SK-N-SH (cell line): ENCODE measurements at places on chromosomes 2 and 18. TPM values are rescaled to one million over a fixed set of nuclear protein-coding genes. Genes with fewer than 3 reads are reported as not detected.

DNA sequence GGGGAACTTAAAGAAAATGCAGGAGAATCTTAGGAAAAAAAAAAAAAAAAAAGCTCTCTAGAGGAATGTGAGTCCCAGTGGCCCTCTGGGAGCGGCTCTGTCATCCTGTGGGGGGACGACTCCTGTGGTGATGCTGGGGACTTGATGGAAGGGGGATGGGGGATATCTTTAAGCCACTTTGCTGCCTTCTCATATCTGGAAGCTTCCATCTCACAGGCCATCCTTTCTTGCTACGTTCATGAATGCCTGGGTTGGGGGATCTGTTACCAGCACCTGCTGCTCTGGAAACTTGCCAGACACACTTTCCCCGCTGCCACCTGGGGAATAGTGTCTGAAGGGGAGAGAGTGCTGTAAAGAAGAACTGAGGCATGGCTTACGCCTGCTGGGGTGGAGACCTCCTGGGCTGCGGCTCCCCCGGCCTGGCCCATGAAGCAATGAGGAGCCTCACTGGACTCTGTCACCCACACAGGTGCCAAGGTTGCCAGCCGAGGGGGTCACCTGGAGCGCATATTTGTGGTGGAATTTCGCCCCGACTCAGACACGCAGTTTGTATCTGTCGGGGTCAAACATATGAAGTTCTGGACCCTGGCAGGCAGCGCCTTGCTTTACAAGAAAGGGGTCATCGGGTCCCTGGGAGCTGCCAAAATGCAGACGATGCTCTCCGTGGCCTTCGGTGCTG is 92.8 kb downstream of the RTN4 start:
- DNase-seq, result no peak

DNA sequence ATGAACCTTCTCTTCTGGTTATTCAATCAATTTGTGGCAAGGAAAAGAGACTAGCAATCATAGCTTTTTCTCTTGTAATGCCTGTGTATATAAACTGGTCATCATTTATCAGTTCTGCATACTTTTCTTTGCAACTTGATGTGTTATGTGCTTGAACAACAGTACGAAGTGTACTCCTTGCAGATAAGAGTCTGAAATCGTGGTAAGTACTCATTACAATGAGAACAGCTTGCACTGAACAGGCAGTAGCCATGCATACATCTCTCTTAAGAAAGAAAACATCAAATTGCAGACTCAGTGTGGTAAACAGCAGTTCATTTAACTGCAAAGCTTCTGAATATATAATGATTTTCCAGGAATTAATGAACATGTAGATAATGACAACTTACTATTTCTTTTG is 64.3 kb downstream of the GREB1L start:
- no peak for DNase-seq

GRCh38 chr2:211270257-211270656 is 713.9 kb downstream of the CPS1 start:
- DNase-seq, result no peak

DNA sequence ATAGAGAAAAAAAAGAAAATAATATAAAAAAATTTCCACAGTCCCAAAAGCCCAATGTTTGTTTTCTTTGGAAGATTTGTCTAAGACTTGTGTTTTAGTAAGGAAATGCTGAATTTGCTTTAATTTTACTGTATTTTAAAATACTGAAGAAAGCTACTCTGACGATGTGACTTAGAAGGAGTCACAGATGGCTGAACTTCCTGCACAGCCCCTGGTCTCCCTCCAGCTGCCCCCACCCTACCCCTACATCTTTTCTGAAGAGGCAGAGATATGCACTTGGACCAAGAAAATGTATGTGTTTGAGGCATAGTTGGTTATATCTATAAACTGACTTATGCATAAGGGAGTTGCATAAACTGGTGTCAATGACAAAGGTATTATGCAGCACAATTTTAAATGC is 172.3 kb downstream of the CDH2 start:
- no peak for DNase-seq

DNA sequence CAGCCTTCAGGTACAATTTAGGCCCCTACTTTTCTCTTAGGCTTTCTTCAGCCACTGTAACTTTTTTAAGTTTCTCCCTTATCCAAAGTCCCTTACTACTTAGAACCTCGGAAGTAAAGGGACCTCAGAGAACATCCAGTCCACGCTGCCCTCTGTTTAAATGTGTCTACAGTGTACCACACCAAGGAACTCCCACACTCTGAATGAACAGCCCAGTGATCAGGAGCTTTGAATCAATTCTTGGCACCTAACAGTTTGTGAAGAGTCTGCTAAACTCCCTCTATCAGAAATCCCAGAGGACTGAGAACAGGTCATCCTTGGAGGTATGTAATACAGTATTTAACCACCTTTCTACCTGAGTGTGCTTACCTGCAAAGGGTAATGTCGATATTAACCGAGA is 11.6 kb upstream of the MALT1 start:
- DNase-seq, result no peak

DNA sequence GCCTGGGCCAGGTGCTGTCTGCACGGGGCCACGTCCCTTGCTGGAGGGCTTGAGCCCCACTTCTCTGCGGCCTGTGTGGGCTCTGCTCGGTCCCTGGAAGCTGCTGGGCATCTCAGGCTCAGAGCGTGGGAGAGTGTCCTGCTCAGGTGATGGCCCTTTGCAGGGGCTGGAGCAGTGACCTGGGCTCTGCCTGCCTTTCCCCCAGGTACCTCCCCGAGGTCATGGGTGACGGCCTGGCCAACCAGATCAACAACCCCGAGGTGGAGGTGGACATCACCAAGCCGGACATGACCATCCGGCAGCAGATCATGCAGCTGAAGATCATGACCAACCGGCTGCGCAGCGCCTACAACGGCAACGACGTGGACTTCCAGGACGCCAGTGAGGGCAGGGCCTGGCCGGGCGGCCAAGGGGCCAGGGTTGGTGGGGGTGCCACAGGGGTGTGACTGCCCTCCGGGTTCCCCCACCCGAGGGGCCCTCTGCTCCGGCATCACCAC is 29.9 kb downstream of the GPC1 start:
- DNase-seq, result no peak

GRCh38 chr18:70072678-70073077 is 125.0 kb upstream of the CD226 start:
- no peak for DNase-seq

- no peak for DNase-seq
Measured at GRCh38 chr2:236621786-236622185, 52.2 kb downstream of the ACKR3 start.

DNA sequence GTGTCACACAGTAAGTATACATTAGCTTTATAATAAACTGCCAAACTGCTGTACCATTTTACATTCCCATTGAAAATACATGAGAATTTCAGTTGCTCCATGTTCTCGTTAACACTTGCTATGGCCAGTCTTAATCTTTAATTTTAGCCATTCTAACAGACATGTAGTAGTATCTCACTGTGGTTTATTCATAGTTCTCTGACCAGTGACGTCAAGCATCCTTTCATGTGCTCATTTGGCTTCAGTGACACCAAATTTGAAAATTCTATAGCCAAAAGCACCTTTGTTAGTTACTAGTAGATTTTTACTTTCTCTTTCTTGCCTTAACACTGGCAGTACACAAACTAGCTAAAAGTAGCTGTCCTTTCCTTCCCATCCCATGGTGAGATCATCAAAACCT is 43.0 kb downstream of the CYP1B1 start:
- DNase-seq, result no peak

HOXD4 gene
- polyA plus RNA-seq, result 1.0 and 1.6 TPM in 2 replicates

ANKRD30B gene
- not detected in 2 replicates for polyA plus RNA-seq

LIPG gene
- 3.2 and 4.4 TPM in 2 replicates for polyA plus RNA-seq

L3MBTL4 gene
- 0.02 and 0.05 TPM in 2 replicates for polyA plus RNA-seq

GALNT3 gene
- 0.05 and 0.26 TPM in 2 replicates for polyA plus RNA-seq
